ENCODE measurements at places on chromosomes 1 and 21.

GRCh38 chr1:11178021-11179015 is 10.8 kb upstream of the ANGPTL7 start:
- no peak for DNase-seq

DNA sequence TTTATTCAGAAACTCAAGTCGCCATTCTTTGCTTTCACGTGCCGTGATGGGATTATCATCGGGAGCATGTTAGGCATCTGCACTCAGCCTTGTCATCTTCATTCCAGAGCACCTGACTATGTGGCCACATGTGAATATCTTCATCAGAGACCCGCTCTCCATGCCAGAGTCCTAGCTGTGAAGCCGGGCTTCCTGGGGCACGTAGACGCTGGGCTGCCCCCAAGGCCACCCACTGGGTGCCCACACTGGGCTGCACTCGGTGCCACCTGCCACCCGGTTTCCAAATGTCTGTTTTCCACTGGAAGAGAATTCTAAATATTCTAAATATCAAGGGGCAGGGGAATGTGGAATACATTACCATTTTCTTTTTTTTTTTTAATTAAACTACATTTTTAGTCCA is 43.8 kb downstream of the SLC37A1 start:
- no peak for DNase-seq

DNA sequence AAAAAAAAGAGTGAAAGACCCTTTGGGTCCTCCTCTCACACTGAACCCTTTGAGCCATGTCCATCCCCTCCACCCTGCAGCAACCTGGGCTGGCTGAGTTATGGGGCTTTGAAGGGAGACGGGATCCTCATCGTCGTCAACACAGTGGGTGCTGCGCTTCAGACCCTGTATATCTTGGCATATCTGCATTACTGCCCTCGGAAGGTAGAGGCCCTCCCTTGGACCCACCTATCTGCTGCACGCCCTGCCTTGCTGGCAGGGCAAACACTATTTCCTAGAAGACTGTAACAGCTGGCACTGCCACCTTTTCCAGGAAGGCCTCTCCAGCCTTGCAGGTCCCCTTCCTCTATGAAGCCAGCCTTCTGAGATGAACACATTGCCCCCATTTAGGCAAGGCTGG is 1.1 kb downstream of the SLC50A1 start:
- DNase-seq, result no peak

GRCh38 chr1:44713321-44713781 is 17.6 kb downstream of the RNU5D-1 start:
- no peak for DNase-seq

GRCh38 chr1:100597784-100598183 is 59.8 kb downstream of the GPR88 start:
- no peak for DNase-seq

DNA sequence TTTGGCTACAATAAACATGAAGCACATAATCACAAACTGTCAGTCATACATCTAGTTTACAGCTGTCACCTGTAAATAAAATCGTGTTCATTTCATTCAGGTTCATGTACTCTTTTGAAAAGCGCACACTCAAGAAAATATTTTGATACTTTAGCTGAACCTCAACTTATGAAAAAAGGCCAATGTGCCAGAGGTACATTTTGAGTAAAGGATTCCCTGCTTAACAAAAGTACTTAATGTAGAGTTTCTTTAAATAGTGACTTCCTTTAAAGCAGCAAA is 37.7 kb upstream of the SLC30A10 start:
- no peak for DNase-seq

GRCh38 chr1:102434421-102434820 is 437.7 kb upstream of the OLFM3 start:
- no peak for DNase-seq

DNA sequence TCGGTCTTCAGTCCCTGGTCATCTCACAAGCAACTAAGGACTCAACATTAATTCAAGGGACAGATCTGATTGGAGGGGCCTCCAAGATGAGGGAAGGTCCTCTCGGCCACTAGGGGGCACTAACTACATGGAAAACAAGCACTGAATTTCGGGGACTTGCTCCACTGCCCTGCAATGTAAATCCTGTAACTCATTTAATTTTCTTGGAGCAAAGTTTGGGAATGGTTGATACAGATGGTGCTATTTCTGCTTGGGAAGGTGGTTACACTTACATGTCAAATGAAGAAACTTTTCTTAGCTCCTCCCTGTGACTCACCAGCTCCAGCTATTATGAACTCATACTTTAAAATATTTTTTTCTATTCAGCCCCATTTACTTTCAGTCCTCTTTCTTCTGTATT is 97.4 kb upstream of the KCNJ15 start:
- DNase-seq, result peak; percentile 70

GRCh38 chr21:38343691-38344090 is 86.9 kb downstream of the KCNJ15 start:
- no peak for DNase-seq

DNA sequence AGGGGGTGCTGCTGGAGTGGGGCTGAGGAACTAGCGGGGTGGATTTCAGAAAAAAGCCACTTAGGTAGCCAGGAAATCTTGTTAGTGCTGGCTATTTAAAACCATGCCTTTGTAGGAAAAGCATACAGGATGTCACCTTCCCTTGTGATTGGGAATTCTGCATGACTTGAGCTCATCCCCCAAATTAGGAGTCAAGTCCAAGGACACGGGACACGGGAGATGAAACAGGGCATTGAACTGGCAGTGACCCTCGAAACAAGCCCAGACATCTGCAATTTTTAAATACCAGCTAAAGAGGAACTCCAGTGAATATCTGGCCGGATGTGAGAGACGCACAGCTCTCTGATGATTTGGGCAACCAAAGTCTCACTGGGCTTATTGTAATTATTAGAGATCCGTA is 32.8 kb downstream of the C2CD2 start:
- DNase-seq, result no peak

DNA sequence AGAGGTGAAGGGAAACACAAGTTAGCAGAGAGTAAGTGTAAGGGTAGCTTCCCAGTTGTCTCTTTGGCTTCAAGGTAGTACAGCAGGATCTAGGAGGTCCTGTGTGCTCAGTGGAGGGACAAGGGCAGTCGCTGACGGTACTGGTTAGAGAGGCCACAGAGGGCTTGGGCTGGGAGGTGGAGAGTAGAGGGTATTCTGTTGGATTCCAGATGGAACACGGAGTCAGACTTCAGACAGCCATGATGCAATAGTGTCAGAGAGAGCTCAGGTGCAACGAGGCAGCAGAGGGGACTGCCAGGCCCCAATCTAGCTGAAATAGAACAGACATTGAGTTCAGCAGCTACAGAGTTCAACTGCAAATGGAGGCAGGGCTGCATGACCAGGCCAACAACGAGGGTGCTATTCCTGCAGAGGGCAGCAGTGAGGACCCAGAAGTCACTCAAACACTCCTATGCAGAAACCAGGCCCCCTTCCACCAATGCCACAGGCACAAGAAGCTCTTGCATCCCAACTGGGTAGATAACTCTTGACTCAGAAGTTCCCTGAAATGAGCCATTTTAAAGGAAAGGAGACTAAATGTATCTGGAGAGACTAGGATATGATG is 325.0 kb upstream of the ESRRG start:
- no peak for DNase-seq

- peak; percentile 55 for DNase-seq
Measured at GRCh38 chr21:33069994-33070743, at the start of gene OLIG1. TSS of gene OLIG1 (plus strand) at chr21:33070141. CDS start at chr21:33070247, 106 bp downstream.

- DNase-seq, result no peak
Measured at GRCh38 chr1:193856261-193856660, 669.8 kb upstream of the B3GALT2 start.

Data from activated CD4-positive, alpha-beta T cell treated with anti-CD3 and anti-CD28 coated beads, Interleukin-2, amount 50 U/mL, for 48 hours (primary cell).